NB4 (cell line): ENCODE measurements at places on chromosomes 1 and 21.

- peak; percentile 56 for DNase-seq
Observed at GRCh38 chr21:44800103-44800502, 1.5 kb downstream of the UBE2G2 start.

- DNase-seq, result no peak
Observed at GRCh38 chr1:16144325-16145029, 11.4 kb downstream of the EPHA2 start.

- DNase-seq, result peak; percentile 21
Observed at GRCh38 chr1:219990782-219991510, 55.4 kb downstream of the EPRS1 start.

- no peak for DNase-seq
Observed at GRCh38 chr1:86548839-86549238, 2.0 kb downstream of the CLCA4 start.

DNA sequence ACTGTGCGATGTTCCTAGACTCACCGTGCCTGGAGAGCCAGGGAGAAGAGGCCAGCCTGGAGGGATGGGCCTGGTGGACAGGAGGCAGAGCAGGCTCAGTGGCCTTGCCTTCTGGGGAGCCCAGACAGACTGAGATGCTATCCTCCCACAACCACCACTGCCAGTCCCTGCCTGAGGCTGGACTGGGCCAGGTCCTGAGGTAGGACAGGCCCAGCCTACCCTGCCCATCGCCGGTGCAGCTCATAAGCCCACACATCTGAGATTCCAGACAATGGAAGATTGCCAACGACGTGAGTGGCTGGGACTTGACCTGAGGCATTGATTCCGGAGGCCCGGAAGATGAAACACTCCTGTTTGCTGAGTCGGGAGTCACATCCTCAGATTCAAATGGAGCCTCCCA is 5.8 kb downstream of the CLEC20A start:
- DNase-seq, result no peak

DNA sequence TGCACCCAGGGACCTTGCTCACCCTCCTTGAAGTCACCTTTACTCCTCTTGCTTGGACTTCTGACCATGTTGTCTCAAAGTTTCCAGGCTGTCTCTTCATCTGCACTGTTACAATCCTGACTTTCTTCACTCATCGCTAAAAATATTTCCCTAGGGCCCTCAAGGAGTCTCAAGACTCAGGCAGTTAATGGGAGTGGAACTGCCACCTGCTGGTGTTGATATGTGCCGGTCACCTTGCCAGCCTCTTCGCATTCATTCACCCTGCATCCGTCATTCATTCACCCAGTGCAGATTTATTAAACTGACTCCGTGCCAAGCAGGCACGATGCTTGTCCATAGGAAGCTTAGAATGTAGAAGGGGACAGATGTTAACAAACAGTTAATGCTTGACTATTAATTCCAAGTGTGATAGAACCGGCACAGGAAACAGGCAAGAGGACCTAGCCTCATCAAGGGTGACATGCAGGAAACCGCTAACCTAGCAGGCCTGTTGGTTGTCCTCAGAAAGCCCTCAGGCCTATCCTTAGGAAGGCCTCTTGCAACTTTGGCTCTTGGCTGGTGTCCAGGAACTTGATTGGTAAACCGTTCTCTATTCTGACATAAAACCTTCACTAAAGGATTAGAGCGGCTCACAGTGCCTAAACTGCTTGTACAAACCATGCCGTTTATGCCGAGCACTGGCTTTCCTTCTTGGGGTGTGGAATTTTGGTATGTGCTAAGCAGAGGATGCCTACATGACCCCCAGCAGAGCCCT is 342.2 kb downstream of the CAMTA1 start:
- DNase-seq, result peak; percentile 28
